NCI-H1105 treated with DMSO at 0.1 percent for 48 hours (cell line): ENCODE measurements at places on chromosomes 5 and 9.

- no peak for DNase-seq
Observed at GRCh38 chr5:168291964-168292785, 730 bp downstream of the WWC1 start.

DNA sequence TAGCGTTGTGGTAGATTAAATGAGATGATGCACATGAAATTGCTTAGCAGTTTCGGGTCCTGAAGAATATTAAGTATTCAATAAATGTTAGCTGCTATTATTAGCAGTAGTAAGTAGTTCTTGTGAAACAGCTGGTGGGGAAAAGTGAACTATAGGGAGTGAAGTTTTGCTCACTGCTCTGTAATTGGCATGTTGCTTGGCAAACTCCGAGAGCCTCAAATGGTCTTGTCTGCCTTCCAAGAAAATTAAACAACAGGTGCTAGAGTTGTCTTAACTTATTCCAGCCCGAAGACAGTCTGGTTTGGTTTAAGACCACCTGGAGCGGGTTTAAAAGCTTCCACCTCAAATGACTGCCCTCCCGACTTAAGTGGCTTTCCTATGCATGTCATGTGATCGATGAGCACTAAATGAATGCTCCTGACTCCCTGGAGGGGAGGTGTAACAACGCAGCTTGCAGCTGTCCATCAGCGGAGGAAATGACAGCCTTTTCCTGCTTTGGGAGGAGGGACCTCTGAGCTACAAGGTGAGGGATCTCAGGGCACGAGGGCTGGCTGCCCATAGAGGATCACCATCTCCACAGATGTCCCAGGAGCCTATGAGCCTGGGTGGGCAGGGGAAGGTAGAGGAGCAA lies 202.9 kb upstream of the PANK3 start:
- DNase-seq, result peak; percentile 60

- no peak for DNase-seq
Observed at GRCh38 chr9:121275781-121276658, 8.1 kb downstream of the GSN start.

GRCh38 chr5:102975457-102976182 lies 144.3 kb downstream of the GIN1 start:
- DNase-seq, result no peak

GRCh38 chr9:22307013-22307711 lies 139.5 kb upstream of the DMRTA1 start:
- DNase-seq, result peak; percentile 54

DNA sequence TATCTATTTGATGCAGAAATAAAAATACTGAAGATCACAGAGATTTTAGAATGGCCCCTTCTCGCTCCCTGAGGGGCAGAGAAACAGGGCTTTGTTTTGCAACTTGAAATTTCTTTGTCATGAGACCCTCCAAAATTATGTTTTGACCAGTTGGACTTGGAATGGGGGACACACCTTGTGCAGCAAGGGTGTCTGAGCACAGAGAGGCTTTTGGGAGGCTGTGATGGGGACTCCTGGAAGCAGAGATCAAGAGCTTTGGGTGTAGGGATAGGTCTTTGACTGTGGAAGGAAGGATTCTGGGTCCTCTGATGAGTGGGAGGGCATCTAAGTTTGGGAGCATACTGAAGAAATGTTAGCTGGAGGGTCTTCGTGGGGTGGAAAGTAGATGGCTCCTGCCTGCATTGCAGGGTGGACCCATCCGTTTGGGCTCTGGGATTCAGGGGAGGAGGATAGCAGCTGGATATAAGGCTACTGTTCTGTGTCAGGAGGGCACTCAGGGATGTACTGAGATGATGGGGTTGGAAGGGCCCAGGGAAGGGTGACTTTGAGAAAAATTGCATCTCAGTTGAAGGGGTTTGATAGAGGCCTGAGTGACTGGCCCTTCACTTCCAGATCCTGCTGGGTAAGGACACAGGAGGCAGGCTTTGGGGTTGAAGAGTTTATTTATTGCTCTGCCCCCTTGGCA lies 1.8 kb upstream of the MYORG start:
- no peak for DNase-seq

- DNase-seq, result no peak
Observed at GRCh38 chr9:133862585-133863256, 124.6 kb upstream of the SARDH start.

DNA sequence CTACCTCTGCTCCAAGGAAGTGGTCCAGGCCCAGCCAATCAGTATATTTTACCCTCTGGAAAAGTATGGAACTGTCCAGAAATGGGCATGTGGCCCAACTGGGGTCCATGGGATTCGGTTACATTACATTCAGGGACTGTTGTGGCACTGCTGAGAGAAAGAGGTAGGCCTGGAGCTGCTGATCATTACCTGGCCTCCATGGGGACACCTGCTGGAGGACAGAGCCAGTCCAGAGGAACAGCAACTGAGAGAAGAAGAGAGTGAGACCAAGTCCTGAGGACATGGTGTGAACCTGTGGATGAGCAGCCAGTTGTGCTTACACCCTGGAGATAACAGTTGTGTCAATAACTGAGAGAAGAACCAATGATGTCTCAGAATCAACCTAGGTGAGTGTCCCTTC lies 48.2 kb downstream of the HMHB1 start:
- no peak for DNase-seq

DNA sequence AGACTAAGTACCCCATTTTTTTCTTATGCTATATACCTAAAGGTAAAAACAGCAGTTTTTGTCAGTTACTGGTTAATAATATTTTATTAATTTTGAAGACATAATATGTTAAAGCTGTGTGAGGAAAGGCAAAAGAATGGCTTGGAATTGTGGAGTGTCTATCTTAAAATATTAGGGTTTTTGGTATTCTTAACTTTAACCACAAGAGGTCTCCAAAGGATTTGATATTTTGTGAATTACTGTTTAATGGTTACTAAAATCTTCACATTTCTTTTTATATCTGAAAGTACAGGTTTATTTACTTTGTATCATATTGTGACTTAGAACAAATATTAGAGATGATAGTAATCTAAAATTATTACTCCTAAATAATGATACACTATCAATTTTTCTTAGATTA lies 32.0 kb upstream of the DHFR start:
- peak; percentile 2 for DNase-seq

DNA sequence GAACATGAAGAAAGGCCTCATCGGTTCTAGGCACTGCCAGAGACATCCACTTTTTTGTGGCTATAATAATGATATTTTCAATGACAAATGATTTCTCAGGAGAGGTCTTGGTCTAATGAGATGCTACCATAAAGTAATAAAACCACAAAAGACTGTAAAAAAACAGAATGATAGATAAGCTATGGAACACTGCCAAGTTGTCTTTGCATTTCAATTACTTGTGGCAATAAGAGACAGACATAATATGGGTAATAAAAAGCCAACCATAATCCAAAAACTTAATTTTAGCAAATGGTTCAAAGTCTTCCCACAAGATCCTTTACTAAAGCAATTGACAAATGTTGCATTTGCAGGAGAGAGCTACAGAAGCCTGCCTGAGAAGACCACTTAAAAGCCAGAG lies 292.5 kb downstream of the ATPSCKMT start:
- no peak for DNase-seq

- DNase-seq, result peak; percentile 30
Observed at GRCh38 chr5:131109540-131110255, 55.4 kb downstream of the HINT1 start.

- peak; percentile 71 for DNase-seq
Observed at GRCh38 chr5:126961702-126962101, 68.7 kb downstream of the MARCHF3 start.

DNA sequence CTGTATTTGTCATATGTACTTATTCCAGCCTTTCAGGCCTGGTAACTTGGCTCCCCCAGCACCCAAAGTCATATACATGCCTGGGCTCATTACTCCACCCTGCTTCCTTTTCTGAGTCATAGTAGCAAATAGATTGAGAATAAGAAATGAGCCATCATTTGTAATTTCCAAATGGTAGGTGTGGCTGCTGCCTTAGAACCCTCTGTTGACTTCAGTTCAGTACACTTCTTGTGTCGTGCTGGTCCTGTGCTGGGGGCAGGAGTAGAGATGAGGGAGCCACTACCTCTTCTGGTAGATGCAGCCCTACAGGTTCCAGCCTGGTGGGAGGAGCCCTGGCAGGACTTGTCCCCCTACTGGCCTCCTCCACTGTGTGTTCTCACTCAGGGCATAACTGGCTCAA lies 11.1 kb downstream of the GM2A start:
- DNase-seq, result no peak

DNA sequence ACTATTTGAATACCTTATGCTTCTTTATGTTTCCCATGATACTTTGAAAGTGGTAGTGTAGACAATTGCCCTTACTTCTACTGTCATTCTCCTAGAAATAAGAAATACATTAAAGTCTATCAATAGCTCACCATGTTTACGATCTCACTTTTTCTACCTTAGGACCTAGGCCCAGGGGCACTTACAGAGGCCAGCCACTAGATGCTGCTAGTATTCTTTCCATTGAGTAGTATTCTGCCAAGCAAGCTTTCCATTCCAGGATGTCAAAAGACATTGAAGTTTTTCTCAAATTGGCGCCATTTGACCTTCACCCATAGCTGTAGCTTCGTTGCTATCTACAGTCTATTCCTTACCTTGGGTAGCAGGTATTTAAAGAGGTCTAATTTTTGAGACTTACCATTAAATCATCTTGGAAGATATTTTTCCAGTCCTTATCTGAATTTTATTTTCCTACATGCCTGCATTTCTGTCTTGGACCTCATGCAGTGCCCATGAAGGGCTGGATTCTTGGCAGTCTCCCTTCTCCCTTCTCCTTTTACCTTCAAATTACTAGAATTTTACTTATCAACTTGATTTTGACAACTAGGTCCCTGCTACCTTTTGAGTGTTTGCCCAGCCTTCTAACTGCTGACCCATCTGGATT lies 246.0 kb upstream of the NUDT12 start:
- DNase-seq, result peak; percentile 54

DNA sequence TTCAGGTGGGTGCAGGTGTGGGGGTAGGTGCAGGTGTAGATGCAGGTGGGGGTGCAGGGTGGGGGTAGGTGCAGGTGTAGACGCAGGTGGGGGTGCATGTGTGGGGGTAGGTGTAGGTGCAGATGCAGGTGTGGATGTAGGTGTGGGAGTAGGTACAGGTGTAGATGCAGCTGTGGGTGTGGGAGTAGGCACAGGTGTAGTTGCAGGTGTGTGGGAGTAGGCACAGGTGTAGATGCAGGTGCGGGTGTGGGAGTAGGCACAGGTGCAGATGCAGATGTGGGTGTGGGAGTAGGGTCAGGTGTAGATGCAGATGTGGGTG lies 94.6 kb downstream of the PHF2 start:
- DNase-seq, result no peak

DNA sequence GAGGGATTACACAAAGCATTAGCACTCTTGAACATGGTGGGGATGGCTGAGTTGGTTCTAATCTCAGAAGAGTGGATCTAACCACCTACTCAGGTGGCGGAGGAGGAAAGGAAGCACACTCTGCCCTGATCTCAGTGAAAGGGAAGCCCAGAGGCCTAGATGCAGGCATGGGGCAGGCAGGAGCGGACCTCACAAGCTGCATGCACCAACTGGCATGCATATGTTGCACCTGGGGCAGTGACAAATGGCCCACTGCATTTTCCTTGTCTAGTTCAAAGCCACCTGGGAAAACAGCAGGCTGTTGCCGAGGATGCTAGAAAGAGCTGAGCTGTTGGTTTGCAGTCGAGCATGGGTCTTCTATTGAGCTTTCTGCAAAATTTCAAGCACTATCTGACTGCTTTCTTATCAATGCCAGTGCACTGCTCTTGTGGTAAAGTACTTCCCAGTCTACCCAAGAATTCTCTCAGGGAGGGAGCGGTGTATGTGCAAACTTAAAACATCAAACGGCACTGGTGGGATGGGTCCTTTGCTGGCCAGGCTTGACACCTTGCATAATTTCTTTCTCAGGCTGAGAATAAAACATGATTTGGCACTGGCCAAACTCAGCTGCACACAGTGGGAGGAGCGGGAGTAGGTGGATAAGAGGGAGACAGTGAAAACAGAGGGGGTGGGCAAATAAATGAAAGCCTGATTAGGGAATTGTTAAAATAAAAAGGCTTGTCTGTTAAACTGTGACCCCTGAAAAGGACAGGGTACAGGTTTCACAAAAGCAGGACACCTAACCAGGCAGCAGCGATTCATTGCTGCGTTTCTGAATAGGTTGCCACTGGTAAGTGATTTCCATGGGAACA lies 108.9 kb downstream of the MARCHF3 start:
- DNase-seq, result no peak

DNA sequence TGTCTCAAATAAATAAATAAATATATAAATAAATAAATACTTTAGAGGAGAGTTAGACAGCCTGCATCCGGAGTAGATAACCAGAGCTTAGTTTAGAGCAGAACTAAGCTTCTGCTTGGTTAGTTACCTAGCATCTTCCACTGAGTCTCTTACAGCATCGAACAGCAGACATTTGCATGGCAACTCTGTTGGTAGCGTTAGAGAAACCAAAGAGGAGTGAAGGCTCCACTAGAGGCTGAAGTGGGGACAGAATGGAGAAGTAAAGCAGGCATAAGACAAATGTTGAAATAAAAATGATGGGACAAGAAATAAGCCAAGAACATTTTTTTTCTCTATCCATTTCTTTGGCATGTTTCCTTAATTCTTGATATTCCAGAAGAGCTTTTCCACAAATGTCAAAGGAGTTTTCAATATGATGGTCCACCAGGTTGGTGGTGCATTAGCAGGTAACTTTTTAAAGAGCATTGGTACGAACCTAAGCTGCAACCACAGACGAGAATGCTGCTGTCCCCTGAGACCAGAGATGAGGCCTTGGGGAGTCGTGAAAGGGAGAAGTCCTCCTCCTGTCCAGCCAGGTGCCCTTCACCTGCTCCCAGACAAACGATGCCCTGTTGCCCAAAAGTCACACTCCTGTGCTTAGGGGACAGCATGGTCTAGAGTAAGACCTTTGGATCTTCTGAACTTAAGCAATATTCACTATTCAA lies 438.3 kb downstream of the DIRAS2 start:
- DNase-seq, result no peak

GRCh38 chr5:111563031-111563822 lies 50.9 kb upstream of the STARD4 start:
- no peak for DNase-seq

GRCh38 chr5:34042321-34042720 lies 692 bp downstream of the C1QTNF3 start:
- no peak for DNase-seq

- no peak for DNase-seq
Observed at GRCh38 chr9:7784472-7784871, 15.1 kb downstream of the DMAC1 start.

DNA sequence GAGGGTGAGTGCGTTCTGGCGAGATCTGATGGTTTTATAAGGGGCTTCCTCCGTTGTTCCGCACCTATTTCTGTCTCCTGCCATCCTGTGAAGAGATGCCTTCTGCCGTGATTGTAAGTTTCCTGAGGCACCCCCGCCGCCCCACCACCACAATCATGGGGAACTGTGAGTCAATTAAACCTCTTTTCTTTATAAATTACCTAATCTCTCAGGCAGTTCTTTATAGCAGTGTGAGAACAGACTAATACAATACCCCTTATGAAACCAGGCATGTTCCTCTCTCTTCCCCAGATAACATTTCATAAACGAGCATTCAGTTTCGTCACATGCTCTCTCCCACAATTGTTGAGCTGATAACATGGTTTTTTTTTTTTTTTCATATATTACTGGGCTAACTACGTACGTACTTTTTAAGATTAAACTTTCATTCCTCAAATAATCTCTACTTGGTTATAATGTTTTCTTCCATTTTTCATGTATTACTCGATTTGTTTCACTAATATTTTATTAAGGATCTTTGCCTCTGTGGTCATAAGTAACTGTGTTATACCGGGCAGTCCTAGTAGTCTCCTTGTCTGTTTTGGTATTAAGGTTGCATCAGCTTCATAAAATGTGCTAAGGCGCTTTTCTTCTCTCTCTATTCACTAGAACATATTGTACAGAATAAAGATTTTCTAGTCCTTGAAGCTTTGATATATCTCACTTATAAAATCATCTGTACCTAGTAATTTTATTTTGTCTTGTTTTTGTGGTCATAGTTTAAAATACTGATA lies 64.9 kb upstream of the MVB12B start:
- DNase-seq, result no peak
